ENCODE measurements at places on chromosomes 5 and 9.
A peak's percentile ranks its signal among the peaks of the same experiment; 100 is the strongest.

- no peak for DNase-seq
Observed at GRCh38 chr5:135158982-135159381, 125.0 kb upstream of the PITX1 start.

- DNase-seq = no peak
Observed at GRCh38 chr5:78804995-78805394, 156.4 kb upstream of the LHFPL2 start.

DNA sequence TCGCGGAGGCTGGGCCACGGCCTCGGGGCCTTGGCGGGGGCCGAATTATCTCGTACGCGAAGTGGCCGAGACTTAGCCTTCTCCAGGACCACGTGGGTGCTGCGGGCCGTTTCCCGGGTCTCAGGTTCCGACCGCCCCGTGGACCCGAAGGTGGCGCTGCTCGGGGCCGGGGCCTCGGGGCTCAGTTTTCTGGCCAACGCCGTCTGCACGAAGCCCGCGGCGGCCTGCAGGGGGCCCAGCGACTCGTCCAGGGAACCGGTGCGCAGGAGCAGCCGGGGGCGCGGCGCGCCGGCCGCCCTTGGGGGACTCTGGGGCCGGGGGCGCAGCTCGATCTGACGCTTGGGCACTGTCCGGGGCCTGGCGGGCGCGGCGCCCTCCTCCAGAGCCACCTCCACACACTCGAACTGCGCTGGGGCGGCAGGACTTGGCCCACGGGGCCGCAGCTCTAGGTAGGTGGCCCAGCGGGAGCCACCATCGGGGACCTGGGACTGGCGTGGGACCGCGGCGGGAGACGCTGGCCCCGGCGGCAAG, 716 bp downstream of the PROB1 start:
- no peak for DNase-seq

- DNase-seq = no peak
Observed at GRCh38 chr5:3604501-3604900, 8.9 kb downstream of the IRX1 start.

GRCh38 chr9:4762108-4762885, 21.3 kb upstream of the AK3 start:
- DNase-seq = peak; percentile 64

- no peak for DNase-seq
Observed at GRCh38 chr9:70580606-70581195, 166.2 kb upstream of the KLF9 start.

DNA sequence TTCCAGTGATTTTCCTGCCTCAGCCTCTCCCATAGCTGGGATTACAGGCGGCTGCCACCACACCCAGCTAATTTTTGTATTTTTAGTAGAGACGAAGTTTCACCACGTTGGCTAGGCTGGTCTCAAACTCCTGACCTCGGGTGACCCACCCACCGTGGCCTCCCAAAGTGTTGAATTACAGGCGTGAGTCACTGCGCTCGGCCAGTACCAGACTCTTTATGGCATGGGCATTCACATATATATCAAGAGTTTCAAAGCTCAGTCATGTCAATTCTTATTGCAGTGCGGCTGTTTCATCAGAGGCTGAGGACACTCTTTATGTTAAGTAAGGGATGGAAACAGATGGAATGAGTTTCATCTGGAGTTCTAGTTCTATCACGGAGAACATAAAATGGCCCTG, 315.2 kb upstream of the CDH6 start:
- DNase-seq = no peak

- no peak for DNase-seq
Observed at GRCh38 chr9:12854221-12854620, 79.4 kb downstream of the LURAP1L start.

DNA sequence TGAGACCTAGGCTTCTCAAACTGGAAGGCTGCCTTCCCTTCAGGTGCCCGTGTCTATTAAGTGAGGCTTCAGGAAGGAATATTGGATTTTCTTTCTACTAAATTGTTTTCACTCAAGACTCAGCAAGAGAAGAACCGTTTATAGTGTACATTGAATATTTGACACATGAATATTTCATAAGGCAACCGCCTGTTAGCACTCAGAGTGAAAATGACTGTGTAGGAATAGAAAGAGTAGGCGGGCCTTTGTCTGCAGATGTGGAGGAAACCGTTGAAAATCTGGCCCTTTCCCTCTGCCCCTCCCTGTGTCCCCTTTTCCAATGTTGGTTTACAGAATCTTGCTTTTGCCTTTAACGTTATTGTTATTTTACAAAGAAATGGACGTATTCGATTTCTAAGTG, 6.2 kb downstream of the SAP30L start:
- no peak for DNase-seq

GRCh38 chr5:124057724-124058231, 545.8 kb downstream of the CSNK1G3 start:
- no peak for DNase-seq

- no peak for DNase-seq
Observed at GRCh38 chr5:153542536-153542935, 52.1 kb downstream of the GRIA1 start.

- DNase-seq = no peak
Observed at GRCh38 chr9:104068546-104068945, 25.6 kb upstream of the SMC2 start.

DNA sequence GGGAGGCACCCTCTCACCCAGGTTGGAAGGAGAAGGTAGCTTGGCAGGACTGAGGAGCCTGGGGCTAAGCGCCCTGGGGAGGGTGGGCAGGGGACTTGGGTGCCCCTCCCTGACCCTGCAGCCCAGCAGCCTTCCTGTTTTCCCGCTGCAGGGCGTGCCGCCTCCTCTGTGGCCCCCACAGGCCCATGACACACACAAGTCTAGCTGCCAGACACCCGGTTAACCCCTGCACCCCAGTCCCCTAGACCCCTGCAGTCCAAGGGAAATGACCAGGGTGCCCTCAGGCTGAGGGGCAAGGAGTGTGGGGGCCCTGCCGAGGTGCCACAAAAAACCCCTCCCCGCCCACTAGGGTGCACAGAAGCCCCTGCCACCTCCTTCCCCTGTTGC, 33.0 kb downstream of the GOLGA2 start:
- DNase-seq = no peak

DNA sequence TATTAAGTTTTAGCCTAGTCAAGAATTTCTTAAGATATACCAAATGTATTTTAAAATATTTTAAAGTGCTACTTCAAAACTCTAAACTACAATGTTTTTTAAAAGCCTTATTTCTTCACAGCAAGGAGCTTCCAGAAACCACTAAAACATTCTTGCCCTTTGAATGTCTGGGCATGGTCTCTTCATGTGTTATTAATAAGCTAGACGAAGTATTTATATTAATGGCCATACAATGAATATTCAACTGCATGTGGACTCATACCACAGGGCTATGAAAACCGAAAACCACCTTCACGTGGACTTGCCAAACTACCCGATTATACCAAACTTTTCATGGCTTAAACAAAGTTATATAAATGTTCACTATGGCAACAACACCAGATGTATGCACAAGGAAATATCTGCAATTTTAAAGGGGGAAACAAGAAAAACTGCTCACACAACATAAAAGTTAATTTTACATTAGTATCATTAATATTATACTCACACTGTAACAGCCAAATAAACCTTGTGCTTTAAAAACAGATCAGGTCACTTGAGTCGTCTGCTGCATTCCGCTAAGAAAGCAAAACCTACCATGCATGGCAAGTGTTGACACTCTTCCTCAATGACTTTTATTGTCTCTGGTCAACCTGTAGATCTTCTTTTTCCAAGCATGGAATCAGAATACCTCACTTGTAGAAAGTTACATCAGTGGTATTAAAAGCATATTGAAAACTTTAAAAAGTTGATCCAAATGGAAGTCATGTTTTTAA, 246.3 kb downstream of the BNC2 start:
- no peak for DNase-seq

GRCh38 chr5:84589926-84590325, 205.2 kb upstream of the EDIL3 start:
- no peak for DNase-seq

- no peak for DNase-seq
Observed at GRCh38 chr5:114362977-114363761, 1.3 kb downstream of the KCNN2 start.

GRCh38 chr9:129160712-129161533, 17.1 kb downstream of the IER5L start:
- no peak for DNase-seq

DNA sequence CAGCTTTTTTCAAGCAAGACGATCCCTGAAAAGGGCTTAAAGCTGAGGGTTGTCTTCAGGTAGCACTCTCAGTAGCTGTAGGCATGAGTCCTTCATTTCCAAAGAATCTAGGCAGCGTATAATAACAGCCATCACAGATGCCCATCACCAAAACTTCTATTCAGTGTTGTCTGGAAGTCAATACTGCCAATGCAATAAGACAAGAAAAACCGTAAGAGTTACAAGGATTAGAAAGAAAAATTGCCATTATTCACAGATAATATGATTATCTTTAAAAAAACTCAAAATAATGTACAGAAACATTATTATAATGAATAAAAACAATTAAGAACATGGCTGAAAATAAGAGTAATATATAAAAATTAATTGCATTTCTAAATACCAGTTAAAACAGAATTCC, 208.2 kb upstream of the ADRA1B start:
- no peak for DNase-seq

DNA sequence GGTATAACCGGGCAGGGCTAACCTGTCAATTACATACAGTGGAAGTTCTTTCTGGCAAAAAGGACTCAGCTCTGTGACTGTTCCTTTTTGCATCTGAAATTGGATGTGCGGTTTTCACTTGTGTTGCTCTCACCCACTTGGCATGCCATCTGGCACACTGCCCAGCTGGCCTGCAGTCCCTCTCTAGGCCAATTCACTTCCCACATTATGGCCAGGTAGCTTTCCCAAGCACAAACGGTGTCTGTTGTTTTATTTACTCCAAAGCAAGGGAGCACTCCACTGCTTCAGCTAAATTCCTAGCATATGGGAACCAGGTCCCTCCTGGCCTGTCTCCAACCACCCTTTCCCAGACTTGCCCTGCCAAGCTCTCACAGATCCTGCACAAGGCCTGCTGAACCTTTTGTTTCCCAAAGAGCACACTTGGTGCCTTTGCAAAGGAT, 132.5 kb downstream of the SEMA6A start:
- DNase-seq = no peak

DNA sequence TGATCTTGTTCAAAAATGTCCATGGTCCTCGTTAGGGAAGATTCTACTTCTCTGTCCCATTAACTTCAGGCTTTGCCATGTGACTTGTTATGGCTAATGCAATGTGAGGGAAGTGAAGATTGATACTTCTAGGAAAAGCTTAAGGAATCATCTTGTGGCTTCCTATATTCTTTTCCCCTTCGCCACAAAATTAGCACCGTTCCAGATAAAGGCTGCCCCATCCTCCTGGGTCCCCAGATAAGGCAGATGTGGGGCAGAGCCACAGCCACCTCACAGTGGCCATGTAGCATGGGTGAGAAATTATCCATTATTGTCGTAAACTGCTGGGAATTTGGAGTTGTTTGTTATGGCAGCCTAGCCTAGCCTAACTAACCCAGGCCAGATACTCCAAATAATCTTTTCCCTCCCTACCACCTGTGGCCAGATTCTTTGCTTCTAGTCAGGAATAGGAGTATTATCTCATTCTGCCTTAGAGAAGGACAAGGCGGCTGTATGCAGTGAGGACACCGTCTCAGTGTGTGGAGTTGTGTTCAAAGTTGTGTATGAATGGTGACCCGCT, 31.9 kb upstream of the BOD1 start:
- no peak for DNase-seq

GRCh38 chr9:76161541-76161940, 232.7 kb downstream of the RFK start:
- DNase-seq = no peak

DNA sequence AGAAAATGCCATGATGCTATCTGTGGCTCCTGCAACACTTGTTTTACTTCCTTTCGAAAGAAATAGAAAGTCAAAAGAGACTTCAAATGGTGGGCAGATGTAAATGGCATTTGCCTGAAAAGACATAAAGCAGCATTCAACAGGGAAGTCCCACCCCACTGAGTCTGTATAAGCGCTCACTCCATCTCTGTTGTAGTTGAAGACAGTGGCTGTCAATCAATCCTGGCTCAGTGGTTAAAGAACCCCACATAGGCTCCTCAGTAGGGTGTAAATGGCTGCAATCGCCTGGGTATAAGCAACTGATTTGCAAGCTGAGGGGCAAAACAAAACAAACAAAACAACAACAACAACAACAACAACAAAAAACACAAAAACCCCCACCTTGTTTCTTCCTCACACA, 158.7 kb downstream of the EFNA5 start:
- no peak for DNase-seq

DNA sequence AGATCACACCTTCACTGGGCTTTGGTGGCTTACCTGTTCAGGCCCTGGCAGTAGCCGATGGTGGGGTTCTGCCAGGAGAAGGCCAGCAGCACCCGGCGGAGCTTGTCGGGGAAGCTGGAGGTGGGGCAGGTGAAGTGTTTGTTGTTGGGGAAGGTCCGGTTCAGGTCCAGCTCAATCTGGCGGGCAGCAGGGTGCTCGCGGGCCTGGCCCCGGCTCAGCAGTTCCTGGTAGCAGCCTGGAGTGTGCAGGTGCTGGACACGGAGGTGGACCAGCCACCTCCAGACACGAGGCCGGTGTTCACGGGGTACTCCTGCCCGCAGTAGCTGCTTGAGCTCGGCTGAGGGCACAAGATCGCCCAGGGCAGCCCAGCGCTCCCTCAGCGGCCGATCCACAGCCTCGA, 16.2 kb upstream of the CORO2A start:
- no peak for DNase-seq

GRCh38 chr9:136944212-136944518, 373 bp downstream of the FBXW5 start:
- DNase-seq = no peak

DNA sequence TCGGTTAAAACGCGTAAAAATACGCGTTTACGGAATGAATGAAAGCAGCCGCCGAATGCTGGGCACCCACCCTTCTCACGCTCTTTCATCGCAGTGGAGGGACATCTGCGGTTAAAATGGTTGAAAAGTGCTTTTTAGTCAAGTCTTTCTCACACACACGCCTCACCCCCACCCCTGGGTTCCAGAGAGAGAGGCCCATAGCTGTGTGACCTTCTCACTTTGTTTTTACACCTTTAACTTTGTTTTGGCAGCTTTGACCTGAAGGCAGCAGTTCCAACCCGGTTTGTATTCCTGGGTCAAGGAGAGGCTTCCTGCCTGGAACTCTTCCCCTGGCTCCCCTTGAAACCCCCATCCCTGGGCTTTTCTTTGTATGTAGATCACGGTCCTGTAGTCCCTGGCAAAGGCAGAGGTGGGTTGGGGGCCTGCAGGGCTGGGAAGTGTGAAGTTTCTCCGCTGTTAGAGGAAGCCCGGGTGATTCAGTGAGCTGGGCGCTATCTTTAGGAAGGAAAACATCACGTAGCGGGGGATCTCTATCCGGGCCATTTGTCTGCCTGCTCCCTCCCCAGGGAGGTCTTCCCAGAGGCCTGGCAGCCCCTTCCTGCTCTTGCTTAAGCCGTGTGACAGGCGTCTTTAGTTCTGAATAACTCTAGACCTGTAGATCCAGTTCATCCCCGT, 29.6 kb downstream of the SPRY4 start:
- no peak for DNase-seq

- DNase-seq = no peak
Observed at GRCh38 chr5:2874099-2874498, 122.6 kb upstream of the IRX2 start.

DNA sequence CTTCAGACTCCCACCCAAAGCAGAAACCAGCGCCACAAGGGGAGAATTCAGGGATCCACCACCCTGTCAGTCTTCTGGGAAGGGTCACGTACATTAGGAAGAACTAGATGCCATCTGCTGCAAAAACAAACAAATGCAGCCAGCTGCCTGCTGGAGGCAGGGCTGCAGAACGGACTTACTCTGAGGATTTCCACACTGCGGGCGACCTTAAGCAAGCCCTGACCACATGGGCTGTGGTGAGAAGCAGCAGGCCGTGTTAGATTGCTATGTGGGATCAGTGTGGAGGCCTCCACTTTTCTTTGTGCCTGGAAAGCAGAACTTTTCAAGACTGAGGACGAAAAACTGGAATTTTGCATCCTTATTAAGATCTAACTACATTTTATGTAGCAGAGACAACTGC, 13.4 kb upstream of the LTC4S start:
- no peak for DNase-seq

All from activated CD8-positive, alpha-beta memory T cell treated with anti-CD3 and anti-CD28 coated beads for 4 hours (primary cell).